ENCODE measurements at places on chromosomes 11 and 22.

DNA sequence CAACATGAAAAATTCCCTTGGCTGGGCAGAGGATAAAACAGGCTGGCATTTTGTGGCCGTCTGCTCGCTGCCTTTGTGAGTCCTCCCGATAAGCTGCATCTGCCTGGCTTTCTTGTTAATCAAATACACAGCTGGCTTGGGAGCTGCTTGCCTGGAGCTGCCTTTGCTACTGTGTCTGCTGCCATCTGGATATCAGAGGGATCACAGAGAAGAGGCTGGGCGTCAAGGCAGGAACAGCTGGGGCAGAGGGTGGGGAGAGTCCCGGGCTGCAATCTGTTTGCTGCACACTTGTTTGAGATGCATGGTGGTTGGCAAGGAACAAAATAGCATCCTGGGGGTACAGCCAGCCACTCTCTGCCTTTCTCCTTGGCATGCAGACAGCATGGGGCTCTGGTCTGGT is 36.0 kb downstream of the COMMD9 start:
- DNase-seq: no peak

DNA sequence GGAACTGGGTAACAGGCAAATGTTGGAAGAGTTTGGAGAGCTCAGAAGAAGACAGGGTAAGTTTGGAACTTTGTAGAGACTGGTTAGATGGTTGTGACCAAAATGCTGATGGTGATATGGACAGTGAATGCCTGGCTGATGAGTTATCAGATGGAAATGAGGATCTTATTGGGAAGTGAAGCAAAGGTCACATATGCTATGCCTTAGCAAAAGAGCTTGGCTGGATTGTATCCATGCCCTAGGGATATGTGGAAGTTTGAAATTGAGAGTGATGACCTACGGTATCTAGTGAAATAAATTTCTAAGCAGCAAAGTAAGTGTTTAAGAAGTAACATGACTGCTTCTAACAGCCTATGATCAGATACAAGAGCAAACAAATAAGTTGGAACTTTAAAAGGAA is 17.8 kb downstream of the BBOX1 start:
- no peak for DNase-seq

DNA sequence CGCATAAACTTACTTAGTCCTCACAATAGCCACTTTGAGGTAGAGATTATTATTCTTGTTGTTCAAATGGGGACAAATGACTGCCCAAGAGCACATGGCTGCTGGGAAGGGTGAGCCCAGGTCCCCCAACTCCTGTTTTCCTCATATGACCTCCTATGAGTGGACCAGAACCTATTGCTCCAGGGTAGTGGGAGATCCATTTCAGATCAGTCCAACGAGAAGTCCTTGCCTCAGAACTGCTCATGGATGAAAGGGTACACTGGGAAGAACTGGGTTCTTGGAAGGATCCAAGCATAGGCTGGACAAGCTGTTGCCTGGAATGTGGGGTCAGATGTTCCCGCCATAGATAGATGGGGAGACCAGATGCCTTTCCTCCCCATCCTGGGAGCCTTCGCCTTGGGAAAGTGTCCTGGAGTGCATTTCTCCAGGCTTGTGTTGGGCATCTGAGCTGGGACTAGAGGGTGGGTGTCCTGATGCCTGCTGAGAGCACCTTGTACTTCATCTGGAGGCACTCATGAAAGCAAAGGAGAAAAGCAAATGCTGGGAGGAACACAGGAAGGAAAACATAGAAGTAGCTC is 146.3 kb upstream of the B3GAT1 start:
- DNase-seq: no peak

DNA sequence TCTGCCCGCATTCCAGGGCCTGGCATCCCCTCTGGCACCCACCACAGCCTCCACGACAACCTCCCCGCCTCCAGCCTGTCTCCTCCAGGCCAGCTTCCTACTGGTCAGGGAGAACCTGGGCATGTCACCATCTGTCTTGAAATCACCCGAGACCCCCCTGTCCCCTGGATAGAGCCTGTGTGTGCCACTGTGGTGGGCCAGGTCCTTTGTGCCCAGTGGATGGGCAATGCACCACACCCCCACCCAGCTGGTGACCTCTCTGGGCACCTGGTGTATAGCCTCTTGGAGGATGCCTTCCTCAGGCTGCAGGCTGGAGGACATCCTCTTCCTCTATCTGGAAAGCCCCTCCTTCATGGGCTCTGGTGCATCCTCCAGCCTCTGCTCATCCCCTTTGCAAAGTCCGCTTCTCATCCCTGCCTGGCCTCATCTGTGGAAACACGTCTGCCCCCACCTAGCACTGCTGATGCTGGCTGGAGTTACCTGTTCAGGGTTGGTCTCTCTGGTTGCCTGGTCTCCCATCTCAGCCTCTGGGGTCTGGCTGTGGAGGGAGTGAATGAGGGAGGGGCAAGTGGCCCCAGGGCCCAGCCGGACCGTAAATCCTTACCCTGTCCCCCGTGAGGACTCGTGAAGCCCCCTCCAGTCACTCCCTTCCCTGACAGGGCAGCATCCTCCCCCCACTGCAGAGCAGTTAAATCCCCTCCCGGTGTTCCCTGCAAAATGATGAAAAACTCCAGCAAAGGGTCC is 589.6 kb downstream of the TBC1D22A start:
- DNase-seq: no peak

- DNase-seq: peak; percentile 1
Observed at GRCh38 chr11:12274056-12274455, 103.3 kb upstream of the PARVA start.

GRCh38 chr11:17695454-17696441 is 23.6 kb upstream of the MYOD1 start:
- no peak for DNase-seq

- DNase-seq: no peak
Observed at GRCh38 chr11:108197351-108197750, 25.1 kb downstream of the NPAT start.

GRCh38 chr11:17263769-17264168 is 12.8 kb upstream of the NUCB2 start:
- DNase-seq: no peak

- no peak for DNase-seq
Observed at GRCh38 chr11:19466314-19466713, 225.6 kb upstream of the E2F8 start.

- no peak for DNase-seq
Observed at GRCh38 chr22:49405590-49405989, 422.1 kb downstream of the BRD1 start.

DNA sequence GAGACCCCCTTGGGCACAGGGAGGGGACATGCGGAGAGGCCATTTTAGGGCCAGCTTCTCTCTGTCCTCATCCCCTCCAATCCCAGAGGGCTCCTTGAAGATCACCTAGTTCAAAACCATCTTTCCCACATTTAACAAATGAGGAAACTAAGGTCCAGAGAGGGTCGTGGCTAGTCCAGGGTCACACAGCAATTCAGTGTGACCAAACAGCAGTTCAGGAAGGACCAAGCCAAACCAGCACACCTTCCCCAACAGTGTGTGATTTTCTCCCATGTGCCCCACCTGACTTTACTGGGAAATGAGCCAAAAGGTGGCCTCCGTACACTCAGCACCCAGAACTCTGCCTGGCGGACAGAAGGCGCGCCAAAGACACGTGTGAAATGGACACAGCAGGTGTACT is 51.3 kb downstream of the CACNA1I start:
- DNase-seq: no peak

DNA sequence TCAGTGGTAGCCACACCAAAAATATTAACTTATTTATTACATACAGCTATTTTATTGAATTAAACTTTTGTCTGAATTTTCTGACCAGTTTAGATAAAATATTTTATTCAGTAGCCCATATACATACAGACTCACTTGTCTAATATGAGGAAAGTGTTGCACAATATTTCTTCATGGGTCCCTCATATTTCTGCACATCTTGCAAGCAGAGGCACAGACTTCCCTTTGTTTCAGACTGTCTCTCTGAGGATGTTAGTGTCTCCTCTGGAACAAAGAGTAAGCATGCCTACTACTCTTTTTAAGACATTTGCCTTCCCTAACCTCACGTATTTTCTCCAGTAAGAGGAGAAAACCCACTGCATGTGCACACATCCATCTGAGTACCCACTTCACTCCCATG is 81.2 kb downstream of the OR5AK2 start:
- no peak for DNase-seq

DNA sequence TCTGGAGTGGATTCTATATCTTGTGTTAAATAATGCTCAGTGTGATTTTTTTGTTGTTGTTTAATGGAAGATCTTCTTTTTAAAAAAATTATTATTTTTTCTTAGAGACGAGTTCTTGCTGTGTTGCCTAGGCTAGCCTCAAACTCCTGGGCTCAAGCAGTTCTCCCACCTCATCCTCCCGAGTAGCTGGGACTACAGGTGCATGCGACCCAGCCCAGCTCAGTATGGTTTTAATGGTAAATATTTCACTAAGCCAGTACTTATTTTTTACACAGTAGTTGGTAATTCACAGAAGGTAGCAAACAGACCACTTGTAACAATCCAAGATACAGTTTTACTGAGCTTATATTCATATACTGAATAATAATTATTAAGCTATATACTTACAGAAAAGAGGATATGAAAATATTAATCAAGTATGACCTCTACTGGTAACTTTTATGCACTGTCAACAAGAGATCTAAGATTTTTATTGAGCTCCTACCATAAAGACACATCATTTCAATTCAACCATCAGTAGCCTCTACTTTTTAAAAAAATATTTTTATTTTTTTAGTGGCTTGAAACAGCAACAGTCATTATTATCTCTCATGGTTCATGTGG is 6.1 kb upstream of the CD59 start:
- DNase-seq: no peak

- no peak for DNase-seq
Observed at GRCh38 chr11:70089631-70090030, 11.5 kb downstream of the ANO1 start.

GRCh38 chr11:21316591-21316990 is 647.2 kb downstream of the NELL1 start:
- DNase-seq: no peak

DNA sequence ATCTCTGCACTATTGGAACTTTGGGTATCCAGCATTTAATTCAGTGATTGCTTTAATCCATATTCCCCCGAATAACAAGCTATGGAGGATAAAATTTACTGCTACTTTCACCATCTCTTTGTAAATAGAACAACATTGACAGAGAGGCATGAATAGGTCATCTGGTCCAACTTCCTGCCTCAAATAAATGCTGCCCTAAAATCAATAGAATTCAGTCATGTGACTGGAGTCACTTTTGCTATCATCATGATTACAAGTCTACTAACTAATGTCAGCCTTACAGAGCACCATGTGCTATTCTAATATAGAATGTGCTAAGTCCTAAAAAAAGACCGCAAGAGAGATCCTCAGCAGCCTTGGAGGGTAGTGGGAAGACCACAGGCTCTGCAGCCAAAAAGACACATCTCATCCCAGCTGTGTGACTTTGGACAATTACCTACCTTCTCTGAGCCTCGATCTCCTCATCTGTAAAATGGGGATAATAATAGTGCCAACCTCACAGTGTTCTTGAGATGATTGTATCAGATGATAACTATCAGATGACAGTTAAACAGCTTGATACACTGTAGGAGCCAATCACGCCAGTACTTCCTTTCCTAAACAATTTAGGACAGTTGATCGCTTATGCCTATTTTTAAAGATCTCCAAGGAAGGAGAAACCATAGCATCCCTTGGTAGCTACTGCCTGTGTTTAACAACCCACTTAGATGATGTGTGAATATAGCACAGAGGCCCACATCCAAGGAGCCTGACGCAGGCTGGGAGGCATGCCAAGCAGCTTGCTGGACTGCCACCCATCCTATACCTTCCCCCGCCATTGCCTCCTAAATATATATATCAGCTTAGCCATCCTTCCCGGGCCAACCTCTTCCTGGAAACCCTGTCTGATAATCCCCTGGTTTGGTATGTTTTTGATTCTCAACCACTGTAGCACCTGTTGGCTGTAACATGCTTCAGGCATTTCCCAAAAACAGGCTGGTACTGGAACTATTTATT is 77.3 kb upstream of the PHF21A start:
- DNase-seq: no peak

- no peak for DNase-seq
Observed at GRCh38 chr11:57904376-57904775, 119.3 kb upstream of the OR9Q1 start.

GRCh38 chr22:42754658-42755057 is 34.0 kb upstream of the A4GALT start:
- no peak for DNase-seq

DNA sequence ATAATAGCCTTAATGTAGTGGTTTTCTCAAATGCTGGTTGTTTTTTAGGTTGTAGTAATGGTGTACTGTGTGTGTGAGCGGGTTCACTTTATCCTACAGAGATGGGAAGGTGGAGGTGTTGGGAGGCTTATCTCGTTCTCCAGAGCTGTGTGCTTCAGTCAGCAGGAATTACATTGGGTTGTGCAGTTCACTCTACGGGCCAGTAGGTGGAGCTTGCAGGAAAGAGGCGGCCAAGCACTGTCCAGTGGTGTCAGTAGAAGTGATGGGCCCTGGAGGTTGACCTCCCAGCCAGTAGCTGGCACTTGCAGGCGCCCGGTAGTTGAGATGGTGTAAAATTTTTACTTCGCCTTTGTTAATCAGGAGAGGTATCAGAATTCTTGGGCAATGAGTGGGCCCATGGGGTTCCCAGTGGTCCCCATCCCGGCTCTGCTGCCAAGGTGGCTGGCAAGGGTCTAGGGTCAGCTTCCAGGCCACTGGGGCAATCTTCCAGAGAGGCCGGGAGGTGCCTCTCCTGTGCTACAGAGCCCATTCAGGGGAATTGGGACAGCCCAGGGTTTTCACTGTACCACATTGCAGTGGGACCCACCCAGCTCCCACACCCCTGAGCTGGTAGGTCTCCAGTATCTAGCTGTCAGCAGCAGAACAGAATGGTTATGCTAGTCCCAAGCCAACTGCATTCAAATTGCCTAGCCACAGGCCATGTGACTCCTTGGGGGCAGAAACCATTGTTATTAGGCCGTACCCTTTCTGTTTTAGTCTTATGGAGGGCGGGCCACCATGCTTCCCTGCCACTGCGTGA is 43.9 kb downstream of the BIRC2 start:
- peak; percentile 68 for DNase-seq

DNA sequence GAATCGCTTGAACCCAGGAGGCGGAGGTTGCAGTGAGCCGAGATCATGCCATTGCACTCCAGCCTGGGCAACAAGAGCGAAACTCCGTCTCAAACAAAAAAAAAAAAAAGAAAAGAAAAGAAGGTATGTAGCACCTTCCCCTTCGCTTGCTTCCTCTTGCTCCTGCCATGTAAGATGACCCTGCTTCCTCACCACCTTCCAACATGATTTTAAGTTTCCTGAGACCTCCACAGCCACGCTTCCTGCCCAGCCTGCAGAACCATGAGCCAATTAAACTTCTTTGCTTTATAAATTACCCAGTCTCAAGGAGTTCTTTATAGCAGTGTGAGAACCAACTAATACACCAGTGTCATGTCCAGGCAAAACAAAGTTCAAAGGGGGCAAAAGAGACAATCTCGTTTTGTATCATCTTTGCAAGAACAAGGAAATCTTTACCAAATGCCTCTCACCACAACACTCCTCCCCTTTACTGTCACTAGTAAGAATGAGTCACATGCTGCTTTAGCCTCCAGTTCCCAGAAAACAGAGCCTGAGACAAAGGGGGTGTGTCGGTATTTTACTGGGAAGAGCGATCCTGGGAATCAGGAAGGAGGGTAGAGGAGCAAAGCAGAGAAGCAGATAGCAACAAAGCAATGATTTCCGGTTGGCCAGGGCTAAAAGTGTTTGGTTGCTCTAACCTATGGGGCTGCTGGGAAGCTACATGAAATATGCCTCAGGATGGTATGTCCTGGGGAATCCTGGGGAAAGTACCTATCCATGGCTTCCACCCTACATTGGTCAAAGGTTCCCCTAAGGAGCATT is 10.5 kb upstream of the MCHR1 start:
- DNase-seq: peak; percentile 30
